GM19239 (cell line): ENCODE measurements at places on chromosomes 5 and 9.

- DNase-seq = no peak
These were observed 1.3 kb upstream of the SVEP1 start for GRCh38 chr9:110580850-110581249.

- no peak for DNase-seq
These were observed at the start of gene LURAP1L for GRCh38 chr9:12774861-12775678. Gene LURAP1L (plus strand): TSS chr9:12775020. CDS start chr9:12775716, 696 bp downstream.

GRCh38 chr5:177454397-177455035 lies 7.9 kb downstream of the PRR7 start:
- DNase-seq = peak; percentile 95

DNA sequence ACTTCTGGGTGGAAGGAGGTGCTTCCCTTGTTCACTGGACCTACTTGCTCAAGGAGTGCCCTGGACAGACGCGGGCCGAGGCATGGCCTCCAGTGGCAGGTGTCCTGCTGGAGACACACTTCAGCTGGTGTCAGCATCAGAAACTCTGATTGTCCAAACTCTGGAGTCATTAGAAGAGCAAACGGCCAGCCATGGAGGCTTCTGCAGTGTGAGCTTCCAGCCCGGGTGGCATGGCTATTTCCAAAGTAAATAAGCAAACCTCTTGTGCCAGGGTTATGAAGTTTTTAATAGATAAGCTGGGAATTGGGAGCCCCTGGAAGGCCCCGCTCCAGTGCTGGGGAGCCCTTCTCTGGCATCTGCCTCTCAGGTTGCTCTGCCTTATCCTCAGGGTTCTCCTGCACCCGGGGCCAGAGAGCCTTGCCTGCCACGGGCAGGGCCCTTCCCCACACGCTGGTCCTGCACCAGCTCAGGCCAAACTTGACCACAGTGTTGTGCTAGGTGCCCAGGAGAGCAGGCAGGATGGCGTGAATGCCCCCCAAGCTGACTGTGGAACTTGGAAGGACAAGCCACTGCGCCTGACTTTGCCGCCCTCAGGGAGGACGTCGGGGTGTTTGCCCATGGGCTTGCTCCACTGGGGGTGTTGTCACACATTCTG lies 285.6 kb downstream of the GADD45G start:
- DNase-seq = no peak

DNA sequence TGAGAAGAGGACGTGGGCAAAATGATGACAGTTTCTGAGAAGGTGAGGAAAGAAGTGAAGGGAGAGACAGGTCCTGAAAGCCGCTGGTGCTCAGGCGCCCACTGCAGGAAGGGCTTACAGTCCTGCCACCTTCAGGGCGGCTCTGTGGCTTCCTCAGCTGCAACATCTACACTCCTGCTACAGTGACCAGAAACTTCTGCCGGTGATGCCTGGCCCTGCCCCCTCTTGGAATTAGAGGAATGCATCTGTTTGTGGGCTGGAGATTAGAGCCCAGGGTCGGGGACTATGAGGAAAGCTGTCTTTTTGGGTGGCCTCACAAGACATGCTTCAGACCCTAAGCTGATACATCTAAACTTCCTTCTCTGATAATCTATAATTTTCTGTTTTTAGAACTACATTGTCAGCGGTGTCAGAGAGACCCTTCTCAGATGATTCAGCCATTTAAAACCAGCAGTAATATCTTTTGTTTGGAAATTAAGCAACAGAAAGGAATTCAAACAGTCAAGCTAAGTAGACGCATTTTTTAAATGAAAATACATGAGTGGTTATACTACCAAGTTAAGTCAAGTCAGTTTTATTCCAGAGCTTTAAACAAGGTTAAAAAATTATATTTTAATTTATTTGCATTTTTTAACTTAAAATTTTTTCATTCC lies 30.4 kb downstream of the PRDM6 start:
- no peak for DNase-seq

DNA sequence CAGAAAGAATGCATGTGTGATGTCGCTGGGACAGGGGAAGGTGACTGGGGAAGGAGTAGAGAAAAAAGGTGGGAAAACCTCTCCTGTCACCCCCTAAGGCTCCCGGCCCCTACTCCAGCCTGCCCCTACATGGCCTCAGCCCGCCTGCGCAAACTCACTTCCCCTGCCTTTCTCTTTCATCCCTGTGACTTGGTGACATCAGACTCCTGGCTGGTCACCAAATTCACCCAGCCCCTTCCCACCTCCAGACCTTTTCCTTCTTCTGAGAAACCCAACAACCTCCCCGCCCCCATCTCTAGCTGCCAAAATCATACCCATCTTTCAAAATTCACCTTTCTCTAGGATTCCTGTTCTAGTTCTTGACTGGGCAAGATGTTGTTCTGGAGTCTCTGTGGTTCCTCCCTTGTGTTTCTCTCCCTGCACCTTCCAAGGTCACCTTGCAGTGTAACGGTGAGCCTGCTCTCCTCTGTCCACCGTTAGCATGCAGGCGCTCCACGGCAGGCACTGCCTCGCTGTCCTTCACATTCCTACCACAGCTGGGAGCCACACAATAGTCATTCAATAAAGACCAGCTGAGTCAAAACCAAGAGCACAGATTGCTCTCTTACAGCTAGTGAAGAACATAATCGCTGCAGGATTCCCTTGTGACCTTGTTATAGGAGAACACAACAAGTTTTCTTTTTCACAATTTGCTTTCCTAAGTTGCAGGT lies 134.5 kb downstream of the FANCC start:
- DNase-seq = no peak

GRCh38 chr9:104093647-104094533 lies at the start of gene SMC2:
Gene SMC2 (plus strand): TSS chr9:104094309. CDS start chr9:104095385, 1,076 bp downstream.
- peak; percentile 63 for DNase-seq

GRCh38 chr9:3976865-3977613 lies 322.8 kb downstream of the GLIS3 start:
- DNase-seq = no peak

DNA sequence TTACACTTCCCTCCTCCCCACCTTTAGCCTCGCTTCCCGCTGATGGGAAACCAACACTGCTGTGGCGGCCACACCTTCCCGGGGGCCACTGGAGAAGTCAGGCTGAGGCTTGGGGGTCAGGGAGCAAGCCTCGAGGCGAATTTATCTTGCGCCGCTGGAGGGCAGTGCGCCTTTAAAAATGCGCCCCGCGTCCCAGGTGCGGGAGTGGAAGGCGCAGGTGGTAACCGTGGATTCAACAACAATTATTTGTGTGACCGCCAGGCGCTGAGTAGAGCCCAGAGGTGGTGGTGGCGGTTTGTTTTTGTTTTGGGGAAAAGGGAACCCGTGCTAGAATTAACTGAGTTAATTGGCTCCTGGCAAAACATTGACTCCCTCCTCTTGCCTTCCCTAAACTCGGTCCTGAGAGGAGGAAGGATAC lies 1.1 kb downstream of the CFAP77 start:
- DNase-seq = peak; percentile 70

DNA sequence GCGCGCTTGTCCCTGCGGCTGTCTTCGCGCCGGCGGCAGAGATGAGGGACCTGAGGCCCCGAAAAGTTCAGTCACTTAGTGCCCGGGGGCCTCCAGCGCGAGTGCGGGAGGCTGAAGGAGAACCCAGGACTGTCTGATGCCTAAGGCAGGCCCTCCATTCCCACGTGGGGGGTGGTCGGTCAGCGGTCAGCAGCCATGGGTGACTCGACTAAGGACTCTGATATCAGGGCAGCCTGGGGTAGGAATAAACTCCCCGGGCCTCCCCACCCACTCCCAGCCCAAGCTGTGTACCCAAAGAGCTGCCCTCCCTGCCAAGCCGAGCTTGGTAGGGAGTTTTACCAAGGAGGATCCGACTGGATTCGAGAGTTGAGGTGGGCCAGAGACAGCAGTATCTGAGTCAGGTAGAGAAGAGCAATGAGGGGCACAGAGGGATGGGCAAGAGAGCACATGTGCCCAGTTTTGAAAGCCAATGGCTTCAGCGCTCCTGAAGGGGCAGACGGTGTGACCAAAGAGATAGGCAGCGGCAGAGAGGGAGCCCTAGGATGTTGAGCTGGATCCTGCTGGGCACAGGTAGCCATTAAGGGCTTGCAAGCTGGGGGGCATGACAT lies 787 bp downstream of the FGFR4 start:
- DNase-seq = no peak

DNA sequence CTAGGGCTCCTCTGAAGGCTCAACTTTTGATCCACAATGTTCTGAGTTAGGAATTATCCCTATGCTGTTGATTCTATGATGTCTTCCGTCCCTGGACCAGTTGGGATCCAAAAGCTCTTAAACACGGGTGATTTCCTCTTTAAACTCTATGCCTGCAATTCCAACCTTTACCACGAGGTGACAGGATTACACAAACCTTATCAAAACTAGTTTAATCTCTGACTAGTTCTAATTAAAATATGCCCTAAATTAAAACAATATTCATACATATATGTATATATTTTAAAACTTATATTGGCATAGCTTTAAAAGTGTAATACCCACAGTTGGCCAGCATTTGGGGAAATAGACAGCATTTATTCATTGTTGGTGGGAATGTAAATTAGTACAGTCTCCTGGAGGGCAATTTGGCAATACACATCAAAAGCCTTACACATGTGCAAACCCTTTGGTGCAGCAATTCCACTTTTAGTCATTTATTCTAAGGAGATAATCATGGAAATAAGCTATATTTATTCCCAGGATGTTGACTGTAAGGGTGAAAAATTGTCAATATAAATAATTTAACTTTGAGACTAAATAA lies 51.6 kb upstream of the PHYKPL start:
- DNase-seq = no peak

- no peak for DNase-seq
These were observed 213.3 kb downstream of the CDK5RAP2 start for GRCh38 chr9:120366644-120367019.

DNA sequence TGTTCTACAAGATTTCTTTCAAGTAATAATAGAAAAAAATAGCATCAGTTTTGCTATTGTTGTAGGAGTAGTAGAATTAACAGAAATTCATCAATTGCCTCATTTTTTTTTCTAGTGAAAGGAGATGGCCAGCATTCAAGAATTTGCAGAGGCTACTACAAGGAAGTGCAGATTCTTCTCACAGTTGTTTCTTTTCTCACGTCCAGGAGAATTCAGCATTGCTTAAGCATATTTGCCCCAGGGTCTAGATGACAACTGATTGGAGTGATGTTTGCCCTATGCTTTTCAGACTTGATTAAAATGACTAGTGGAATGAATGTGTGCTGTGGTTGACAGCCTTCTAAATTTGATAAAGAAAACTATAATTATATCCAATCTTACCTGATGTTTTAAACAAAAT lies 46.6 kb upstream of the SLC12A2 start:
- no peak for DNase-seq

DNA sequence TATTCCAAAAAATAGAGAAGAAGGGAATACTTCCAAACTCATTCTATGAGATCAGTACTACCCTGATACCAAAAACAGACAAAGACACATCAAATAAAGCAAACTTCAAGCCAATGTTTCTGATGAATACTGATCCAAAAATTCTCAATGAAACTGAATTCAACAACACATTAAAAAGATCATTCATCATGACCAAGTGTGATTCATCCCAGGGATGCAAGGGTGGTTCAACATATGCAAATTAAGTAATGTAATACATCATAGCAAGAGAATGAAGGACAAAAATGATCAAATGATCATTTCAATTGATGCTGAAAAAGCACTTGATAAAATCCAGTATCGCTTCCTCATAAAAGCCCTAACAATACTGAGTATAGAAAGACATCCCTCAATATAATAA lies 4.9 kb upstream of the RCL1 start:
- no peak for DNase-seq

- no peak for DNase-seq
These were observed 308.2 kb downstream of the ARL15 start for GRCh38 chr5:54001976-54002775.

DNA sequence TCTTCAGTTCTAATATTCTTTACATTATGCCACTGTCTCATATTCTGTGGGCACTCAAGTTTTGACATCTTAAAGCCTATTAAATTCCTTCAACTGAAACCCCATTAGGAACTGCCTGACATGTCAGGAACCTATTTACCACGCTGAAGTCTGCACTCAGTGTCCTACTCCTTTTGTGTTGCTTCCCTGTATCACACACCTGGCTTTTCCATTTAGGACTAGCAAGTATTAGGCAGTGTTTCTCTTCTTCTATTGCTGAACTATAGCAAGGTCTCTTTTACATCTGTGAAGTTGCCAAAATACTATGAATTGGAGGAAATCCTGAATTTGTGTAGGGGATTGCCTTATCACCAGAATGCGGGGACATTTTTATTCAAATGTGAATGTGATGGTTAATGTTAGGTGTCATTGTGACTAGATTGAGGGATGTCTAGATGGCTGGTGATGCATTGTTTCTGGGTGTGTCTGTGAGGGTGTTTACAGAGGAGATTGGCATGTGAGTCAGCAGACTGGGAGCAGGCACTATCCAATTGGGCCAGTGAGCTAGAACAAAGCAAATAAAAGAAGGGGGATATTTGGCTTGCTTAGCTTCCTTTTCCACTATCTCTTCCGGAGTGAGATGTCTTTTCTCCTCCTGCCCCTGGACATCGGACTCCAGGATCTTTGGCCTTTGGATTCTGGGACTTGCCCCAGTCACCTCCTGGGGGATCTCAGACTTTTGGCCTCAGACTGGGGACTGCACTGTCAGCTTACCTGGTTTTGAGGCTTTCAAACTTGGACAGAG lies 21.2 kb upstream of the VCAN start:
- no peak for DNase-seq

DNA sequence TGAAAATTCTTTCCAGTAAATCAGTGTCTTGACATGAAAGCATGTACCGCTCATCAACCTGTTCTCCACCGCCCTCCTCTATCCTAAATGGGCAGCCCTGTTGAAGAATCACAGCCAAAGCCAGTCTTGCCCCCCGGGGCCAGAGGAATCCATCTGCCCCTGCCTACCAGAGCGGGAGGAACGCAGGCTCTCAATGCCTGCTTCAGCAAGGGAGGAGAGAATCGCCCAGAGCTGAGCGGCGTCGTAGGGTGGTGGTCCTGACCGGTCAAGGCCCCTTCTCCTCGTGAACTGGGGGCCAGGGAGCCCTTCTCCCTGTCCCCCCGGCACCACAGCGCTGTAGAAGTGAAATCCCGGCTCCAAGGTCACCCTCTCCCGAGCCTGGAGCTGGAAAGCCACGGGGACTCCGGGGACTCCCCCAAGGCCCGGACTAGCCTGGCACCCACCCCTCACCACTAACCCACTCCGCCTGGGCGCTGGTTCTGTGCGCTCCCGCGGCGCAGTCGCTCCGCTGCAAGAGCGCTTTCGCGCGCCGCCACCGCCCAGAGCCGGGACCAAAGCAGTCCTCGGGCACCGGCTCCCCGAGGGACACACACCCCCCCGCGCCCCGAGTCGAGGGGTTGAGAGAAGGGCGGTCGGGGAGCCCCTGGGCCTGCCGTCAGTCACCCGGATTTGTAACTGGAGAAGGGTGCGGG lies 718 bp upstream of the TMEM215 start:
- DNase-seq = no peak

GRCh38 chr9:93299418-93300174 lies 115.7 kb downstream of the WNK2 start:
- no peak for DNase-seq
